Esophagus (tissue), 2 donors: ENCODE measurements at places on chromosomes 7 and 10. TPM values are rescaled to one million over a fixed set of nuclear protein-coding genes. Genes with fewer than 3 reads are reported as not detected.

Gene RAB11FIP2
- polyA plus RNA-seq = 2.3 TPM

Gene PALD1
- polyA plus RNA-seq = 2.1 TPM

Gene RNF133
- not detected for polyA plus RNA-seq

Gene ADCY1
- polyA plus RNA-seq = 0.12 TPM

Gene TUBAL3
- 0.20 TPM for polyA plus RNA-seq

Gene VPS41
- polyA plus RNA-seq = 8.6 TPM

Gene IFIT3
- polyA plus RNA-seq = 2.6 TPM

Gene SOSTDC1
- 1.1 TPM for polyA plus RNA-seq

Gene FAM13C
- polyA plus RNA-seq = 2.7 TPM

Gene CFAP69
- 3.1 TPM for polyA plus RNA-seq

Gene INSYN2A
- not detected for polyA plus RNA-seq

Gene SPDYE8
- polyA plus RNA-seq = not detected

Gene NANOS1
- 1.3 TPM for polyA plus RNA-seq

Gene WEE2
- polyA plus RNA-seq = not detected

Gene DRGX
- not detected for polyA plus RNA-seq
